NCI-H1694 (cell line): ENCODE measurements at places on chromosomes 2 and 18.
A peak's percentile ranks its signal among the peaks of the same experiment; 100 is the strongest.

- DNase-seq, result no peak
Measured at GRCh38 chr2:85584354-85584856, at the start of gene VAMP5. TSS of gene VAMP5 (plus strand) at chr2:85584431. CDS start at chr2:85584491, 60 bp downstream.

DNA sequence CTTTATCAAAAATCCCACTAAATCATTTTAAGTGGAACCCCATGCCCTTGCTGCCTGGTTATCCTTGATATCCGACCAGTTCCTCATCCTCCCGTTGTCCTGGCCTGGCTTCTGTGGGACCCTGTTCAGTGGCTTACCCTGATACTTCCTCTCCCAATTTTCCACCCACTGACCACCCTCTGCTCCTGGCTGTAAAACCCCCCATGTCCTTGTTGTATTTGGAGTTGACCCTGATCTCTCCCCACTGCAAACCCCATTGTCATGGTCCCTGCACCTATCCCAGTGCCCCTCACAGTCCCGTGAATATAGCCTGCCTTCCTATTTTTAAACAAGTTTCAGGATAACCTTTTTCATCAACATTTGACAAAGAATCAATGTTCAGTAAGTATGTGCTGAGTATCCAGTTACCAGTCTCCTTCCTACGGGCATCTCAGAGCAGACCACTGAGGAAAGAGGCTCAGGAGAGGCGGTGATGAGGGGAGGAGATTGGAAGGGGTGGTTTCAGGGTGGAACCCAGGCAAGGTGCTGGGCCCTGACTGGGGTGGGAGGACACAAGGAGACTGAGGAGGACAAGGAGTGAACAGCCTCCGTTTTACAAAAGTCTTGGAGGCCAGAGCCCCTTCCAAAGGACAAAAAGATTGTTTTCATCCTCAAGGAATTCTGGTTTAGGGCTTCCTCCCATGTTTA is 131.8 kb downstream of the PXDN start:
- DNase-seq, result no peak

DNA sequence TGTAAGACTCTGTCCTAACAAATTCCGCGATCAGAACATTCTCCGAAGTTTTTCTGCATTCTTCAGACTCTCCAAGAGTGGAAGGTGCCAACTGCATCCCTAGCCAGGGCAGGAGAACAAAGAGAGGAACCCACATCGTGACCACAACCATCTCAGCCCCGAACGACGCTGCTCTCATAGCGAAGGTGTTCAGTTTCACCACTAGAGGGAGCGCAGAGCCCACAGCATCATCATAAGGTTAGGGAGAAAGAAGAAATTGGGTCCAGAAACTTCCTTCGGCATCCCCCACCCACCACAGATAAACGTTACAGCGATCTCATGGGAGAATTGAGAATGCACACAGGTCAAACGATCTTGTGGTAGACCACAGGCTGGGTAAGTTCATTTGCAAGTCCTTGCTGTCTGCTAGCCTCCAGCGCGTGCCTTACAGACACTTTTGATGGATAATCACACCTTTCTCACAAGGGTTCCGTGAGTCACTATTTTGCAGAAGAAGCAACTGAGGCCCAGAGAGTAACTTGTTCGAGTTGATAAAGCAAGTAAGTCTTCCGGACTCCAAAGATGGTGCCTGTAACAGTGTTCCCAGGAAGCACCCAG is 53.7 kb upstream of the ARL4C start:
- DNase-seq, result peak; percentile 45

DNA sequence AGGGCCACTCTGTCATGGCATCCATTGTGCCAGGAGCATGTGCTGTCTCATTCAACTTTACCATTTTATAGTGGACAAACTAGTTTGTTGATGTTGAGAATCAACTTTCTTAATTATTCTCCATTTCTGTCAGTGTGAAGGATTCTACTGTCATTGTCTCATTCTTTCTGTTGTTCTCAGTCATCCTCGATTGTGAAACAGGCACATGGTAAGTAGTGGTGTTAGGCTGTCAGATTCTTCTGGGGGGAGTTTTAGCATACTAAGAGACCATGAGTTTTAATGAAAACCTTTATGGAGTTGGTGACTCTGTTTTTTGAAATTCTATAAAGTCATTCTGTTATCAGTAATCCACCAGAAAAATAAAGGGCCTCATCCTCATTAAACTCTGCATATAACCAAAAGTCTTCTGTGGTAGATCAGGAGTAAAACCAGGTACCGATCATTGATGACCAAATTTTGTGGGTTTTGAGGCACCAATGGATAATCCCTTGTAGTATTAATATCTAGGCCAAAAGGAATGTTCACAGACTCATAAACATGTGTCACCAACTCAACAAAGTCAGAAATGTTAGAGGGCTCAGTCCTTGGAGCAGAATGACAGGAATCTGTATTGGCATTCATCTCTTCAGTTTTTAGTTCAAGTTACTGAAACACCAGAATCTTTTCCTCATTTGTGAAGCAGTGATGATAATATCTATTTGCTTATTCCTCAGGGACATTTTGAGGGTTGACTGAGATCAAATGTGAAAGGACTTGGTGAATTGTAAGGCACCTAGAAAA is 73.2 kb downstream of the CERS6 start:
- no peak for DNase-seq

DNA sequence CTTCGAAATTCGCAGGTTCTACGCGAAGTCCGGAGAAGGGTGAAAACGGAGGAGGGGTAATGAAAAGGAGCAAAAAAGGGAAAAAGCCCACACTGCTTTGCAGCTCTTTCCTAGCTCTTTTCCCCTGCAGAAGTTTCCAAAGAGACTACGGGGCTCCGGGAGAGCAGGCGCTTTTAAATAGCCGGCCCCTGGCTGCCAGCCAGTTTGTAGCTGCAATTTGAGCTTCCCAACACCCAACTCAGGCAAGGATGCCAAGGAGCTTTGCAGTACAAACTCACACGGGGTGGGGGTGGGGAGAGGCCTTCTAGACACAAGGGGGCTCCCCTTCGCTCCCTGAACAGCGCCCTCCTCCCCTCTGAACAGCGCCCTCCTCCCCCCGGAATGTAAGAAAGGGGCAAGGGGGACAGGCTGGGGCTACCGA is at the start of gene IGFBP5:
Gene IGFBP5, minus strand, starts transcription at position 149 of the 421 bp plus-strand sequence. CDS start 774 bp downstream, outside the sequence.
- peak; percentile 86 for DNase-seq

- peak; percentile 92 for DNase-seq
Measured at GRCh38 chr2:68828887-68829708, 42.1 kb downstream of the BMP10 start.

DNA sequence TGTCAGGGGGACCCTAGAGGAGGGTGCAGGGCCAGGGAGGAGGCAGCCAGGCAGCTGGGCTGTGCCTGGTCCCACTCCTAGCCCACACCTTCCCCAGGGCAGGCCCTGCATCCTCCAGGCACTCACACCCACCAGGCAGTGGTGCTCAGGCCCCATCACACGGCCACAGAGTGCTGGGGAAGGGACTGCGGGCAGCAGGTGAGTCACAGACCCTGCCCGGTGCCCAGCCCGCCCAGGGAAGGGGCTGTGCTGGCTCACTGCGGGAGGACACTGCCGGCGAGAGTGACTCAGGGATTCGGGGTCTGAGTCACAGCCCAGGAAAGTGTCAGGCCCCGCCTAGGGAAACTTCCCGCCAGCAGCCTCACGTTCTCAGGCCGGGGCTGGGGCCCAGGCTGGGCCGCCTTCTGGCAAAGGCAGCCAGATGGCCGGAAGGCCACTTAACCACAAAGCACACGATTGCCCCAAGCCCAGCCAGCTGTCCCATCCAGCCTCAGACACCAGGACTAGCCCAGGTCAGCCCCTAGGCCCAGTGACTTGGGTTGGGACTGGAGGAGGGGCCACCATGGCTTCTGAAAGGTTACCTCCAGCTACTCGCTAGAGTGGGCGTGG is 42.2 kb downstream of the BIN1 start:
- DNase-seq, result no peak

- no peak for DNase-seq
Measured at GRCh38 chr2:176261136-176261535, 8.1 kb upstream of the MTX2 start.

DNA sequence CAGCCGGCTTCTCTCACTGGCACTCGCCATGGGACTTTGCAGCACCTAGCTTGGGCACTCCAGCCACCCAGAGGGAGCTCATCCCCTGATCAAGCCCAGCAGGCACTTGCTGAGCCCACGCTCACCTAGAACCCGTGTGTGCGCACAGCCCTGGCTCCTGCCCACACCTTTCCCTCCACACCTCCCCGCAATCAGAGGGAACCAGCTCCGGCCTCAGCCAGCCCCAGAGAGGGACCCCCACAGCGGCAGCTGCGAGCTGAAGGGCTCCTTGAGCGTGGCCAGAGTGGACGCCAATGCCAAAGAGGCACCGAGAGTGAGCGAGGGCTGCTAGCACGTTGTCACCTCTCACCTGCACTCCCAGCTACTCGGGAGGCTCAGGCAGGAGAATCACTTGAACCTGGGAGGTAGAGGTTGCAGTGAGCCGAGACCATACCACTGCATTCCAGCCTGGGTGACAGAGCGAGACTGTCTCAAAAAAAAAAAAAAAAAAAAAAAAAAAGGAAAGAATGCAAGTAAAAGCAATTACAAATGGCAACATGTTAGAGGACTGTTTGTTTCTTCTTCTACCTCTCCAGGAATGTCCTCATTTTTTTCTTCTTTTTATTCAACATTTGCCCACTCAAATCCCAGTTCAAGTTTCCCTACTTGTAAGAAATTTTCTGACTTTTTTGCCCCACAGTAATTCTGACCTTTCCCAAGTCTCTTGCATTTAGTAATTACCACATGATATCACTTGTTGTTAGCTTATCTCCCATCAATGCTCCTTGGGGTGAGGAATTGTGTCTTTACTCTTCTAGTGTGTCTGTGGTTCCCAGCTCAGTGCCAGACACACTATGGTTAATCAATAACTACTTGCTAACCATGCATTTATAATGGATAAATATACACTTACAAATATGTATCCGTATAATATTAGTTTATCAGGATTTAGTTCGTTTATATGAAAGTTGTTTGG is 40.6 kb upstream of the ST3GAL5 start:
- no peak for DNase-seq

DNA sequence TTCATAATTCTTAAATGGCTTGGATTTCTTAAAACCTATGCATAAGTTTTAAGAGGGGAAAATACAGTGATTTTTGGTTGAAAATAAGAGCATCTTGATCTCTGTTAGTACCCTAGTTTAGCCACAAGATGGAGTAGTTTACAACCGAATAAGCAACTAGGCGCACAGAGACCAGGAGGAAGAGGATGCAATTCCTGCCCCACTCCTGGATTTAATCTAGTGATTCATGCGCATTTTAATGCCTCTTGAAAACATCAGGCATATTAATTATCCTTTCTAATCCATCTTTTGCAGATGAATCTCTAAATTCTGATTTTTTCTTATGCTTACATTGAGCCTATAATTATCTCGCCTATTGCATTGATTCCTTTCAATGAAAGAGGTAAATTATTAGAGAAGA is 76.7 kb downstream of the MRPS9 start:
- DNase-seq, result peak; percentile 40

- DNase-seq, result no peak
Measured at GRCh38 chr2:182655750-182656149, 60.3 kb upstream of the DNAJC10 start.

- DNase-seq, result no peak
Measured at GRCh38 chr2:16129716-16130540, 189.6 kb downstream of the MYCN start.

- no peak for DNase-seq
Measured at GRCh38 chr2:3147651-3148530, 229.7 kb downstream of the EIPR1 start.

- no peak for DNase-seq
Measured at GRCh38 chr2:100237770-100238169, 84.5 kb downstream of the LONRF2 start.

DNA sequence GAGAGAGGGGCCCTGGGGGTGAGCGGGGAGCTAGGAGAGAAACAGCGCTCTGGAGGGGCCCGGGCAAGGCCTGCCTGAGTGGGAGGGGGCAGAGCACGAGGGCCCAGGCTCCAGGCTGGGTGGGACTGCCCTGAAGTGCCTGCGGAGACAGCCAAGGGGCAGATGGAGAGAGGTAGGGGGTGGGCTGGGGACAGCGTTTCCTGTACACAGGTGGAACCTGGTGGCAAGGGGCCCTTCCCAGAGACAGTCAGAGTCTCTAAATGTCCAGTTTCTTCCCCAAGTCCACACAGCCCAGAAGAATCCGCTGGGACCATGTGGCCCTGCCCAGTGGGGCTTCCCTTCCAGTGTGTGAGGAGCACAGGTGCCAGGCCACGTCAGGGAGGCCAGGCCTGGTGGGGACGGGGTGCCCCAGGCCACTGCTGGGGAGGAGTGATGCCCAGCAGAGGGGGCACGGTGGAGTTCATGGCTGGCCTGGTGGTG is 1.7 kb upstream of the GPR35 start:
- no peak for DNase-seq

GRCh38 chr2:51247252-51247805 is 215.4 kb upstream of the NRXN1 start:
- no peak for DNase-seq

GRCh38 chr18:69708844-69709243 is 238.8 kb downstream of the CD226 start:
- DNase-seq, result no peak

- no peak for DNase-seq
Measured at GRCh38 chr18:24189007-24189528, 50.2 kb downstream of the CABYR start.

DNA sequence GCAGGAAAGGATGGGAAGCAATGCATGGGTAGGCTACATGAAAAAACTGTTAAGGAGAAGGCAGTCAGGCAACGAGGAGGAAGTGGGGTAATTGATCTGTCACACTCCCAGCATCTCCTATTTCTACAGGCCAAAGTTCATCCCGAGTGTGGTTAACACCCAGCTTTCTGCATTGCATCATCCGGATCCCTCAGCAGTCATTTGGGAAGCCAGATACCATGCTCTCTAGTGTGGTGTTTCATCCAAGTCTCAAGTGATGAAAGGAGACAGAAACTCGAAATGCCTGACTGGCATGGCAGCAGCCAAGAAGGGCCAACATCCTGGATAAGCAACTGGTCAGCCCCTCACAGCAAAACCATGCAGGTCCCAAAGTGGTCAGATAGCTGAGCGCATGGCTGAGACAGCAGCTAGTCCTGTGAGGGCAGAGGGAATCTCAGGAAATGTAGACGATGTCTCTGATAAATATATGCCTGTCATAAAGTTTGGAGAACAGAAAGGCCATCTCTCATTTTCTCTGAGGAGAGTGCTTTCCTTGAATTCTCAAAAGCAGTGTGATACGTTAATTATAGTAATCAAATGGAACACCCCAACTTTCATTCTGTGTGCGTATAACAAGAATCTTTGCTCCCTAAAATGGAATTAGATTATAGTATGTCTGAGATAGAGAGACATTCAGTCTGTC is 24.8 kb upstream of the HNRNPA3 start:
- no peak for DNase-seq

DNA sequence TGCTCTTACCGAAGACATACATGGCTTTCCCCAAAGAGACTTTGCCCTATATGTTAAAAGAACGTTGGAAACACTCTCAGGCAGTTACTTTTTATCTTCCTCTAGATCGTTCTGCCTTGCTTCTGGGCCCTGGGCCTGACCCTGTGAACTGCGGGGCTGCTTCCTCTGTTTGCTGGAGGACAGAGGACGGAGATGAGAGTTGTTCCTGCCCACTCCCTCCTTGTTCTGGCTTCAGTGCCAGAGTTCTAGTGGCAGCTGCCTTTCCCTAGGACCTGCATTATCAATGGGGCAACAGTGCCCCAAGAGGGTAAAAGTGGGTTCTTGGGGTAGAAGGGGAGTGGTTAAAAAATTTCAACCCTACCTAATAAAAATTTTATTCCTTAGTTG is 6.5 kb upstream of the FN1 start:
- DNase-seq, result no peak

- no peak for DNase-seq
Measured at GRCh38 chr2:70448041-70448440, 105.6 kb downstream of the TGFA start.
